T-helper 22 cell (primary cell): ENCODE measurements at places on chromosomes 1 and 21.
A peak's percentile ranks its signal among the peaks of the same experiment; 100 is the strongest.

DNA sequence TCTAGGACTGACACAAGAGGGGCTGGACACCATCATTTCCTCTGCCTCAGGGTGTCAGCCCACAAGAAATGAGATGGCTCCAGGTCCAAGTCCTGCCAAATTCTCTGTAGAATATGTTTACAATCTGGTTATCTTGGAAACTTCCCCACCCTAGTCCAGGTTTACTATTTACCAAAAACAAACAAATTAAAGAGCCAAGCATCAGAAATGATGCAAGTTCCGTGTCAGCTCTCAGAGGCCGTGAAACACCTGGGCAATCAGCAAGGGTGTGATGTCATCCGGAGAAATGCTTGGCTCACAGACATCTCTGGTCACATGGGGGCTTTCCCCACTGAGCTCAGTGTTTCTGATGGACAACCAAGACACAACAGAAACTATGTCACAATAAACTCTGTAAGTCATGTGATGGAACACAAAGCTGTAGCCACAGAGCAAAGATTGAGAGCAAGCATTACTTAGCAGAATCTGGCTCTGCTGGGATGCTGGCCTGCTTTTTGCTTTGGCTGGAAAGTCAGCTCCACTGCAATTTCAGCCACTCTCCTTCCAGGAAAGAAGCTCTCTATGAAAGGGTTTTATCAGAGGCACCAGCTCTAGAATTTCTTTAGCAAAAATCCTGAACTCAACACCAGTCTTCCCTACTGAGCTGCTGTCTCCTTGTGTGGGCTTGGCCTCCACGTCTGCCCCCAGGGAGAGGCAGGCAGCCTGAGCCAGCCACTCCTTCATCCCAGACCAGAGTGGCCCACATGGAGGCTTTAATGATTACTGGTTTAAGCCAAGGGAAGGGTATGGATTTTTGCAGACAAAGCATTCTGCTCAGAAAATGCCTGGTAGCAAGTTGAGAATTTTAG is 55.9 kb downstream of the NENF start:
- DNase-seq = no peak

DNA sequence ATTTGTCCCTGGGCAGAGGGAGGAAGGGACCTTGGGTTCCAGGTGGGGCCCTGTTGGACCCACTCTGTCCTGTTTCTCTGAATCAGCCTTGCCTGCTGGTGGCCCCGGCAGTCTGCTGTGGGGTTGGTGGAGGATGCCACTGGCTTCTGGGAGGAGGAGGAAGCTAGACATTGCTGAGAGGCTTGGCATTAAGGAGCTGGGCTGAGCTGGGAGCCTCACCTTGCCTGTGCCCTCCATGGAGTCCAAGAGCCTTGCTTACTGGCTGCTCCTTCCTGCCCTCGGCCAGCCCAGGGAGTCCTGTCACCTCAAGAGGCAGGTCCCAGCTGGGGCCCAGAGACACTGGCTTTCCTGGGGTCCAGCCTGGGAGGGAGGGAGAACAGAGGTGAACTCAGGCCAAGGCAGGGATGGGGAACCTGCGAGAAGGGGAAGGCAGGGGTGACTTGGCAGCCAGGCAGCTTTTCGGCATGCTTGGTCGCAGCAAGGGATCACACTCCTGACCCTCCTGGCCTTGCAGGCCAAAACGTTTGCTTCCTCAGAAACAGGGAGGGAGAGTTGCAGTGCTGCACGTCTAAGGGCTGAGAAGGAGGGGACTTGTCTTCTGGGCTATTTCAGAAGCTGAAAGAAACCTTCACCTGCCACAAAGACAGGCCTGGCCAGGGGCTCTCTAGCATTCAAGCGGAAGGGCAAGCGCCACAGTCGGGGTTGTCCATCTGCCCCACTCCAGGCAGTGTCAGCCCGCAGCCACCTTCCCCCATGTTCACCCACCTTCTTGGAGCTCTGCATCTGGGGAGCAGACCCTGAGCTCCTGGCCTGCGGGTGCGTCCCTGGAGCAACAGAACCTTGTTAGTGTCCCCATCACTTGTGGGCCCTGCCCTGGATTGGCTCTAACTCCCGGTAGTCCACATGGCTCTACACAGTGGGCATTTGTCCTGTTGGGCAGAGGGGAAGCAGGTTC is 8.9 kb downstream of the TMEM201 start:
- no peak for DNase-seq

DNA sequence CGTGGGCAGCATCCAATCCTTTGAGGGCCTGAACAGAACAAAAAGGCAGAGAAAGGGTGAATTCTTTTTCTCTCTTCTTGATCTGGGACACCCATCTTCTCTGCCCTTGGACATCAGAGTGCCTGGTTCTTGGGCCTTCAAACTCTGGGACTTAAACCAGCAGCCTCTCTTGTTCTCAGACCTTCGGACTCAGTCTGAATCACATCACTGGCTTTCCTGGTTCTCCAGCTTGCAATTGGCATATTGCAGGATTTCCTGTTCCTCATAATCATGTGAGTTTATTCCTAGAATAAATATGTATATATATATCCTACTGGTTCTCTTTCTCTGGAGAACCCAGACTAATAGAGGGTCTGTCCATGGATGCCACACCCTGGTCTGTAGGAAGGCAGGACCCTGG is 16.3 kb upstream of the TENT5C start:
- no peak for DNase-seq

- DNase-seq = no peak
Observed at GRCh38 chr1:226786550-226786949, 47.5 kb upstream of the ITPKB start.

GRCh38 chr1:115771847-115772457 is 3.4 kb upstream of the CASQ2 start:
- DNase-seq = no peak

DNA sequence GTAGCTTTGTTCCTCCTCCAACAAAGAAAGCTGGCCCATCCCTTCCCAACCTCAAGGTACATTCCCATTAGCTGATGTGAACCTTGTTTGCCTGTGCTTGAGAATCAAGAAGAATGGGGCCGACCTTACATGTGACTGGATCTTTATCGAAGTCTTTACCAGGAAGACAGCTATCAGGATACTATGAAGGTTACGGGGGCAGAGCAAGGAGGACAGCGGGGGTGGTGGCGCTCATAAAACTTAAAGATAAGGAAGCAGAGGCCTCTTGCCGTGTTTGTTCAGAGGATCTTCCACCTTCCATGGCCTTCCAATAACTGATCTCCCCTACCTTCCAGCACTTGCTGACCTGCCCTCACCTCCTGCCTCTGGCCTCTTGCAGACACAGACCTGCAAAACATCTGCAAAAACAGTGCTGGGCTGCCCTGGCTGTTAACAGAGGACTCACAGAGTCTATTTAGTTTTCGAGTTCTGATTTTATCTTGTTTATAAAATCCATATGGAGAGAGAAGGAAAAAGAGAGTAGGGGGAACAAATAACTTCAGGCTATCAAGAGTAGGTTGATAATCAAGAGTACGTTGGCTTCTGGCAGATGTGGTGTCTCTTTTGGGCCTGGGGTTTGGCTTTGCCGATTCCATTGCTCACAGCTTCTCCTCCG is 198.0 kb downstream of the HUNK start:
- DNase-seq = no peak

- DNase-seq = no peak
Observed at GRCh38 chr1:28412731-28413130, 43.2 kb downstream of the PHACTR4 start.

- no peak for DNase-seq
Observed at GRCh38 chr1:1402072-1402900, 3.2 kb upstream of the CCNL2 start.

GRCh38 chr1:201886103-201886885 is 2.4 kb upstream of the SHISA4 start:
- DNase-seq = no peak

- DNase-seq = peak; percentile 82
Observed at GRCh38 chr1:153783233-153784190, 8.3 kb downstream of the SLC27A3 start.

GRCh38 chr1:6181347-6181770 is 1.2 kb upstream of the CHD5 start:
- DNase-seq = no peak

- DNase-seq = no peak
Observed at GRCh38 chr1:98677288-98677687, 15.8 kb downstream of the SNX7 start.
